CD4-positive, alpha-beta T cell treated with Interleukin-17A for 4 hours (primary cell): ENCODE measurements at places on chromosomes 5 and 9.

DNA sequence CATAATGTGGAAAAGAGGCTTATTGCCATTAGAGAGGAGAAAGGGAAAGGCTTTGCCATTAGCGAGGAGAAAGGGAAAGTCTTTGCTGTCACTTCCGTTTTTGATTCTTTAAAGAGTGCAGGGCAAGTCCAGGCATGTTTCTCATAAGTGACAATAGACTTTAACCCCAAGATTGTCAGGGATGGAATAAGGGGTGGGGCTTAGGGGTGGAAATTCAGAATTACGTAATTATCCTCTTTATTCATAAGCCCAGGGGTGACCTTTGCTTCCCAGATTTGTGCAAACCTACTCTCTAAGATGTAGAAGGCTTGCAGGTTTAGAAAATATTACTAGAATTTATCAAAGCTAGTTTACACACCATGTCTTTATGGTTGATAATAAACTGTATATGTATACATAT lies 2.3 kb upstream of the PLK2 start:
- no peak for DNase-seq

DNA sequence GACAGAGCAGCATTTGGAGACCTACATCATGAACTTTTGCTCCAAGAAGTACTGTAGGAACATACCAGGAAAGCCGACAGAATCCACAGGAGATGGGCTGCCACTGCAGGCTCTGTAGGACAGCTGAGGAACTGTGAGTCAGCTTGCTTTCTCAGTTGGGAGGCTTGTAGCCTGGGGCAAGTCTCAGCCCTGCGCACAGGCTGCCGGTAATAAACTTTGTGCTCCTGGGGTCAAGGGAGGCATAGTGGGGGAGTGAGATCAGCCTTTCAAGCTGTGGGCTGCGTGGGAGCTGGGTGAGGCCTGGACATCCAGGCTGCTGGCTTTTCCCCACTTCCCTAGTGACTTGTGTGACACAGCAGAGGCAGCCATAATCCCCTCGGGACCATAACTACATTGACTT lies 718.0 kb upstream of the CDH10 start:
- DNase-seq: no peak

- DNase-seq: no peak
Measured at GRCh38 chr9:95087659-95088242, 229.8 kb downstream of the FANCC start.

GRCh38 chr9:91659529-91660495 lies 236.2 kb upstream of the NFIL3 start:
- DNase-seq: no peak

GRCh38 chr5:21237461-21237860 lies 1249.5 kb upstream of the CDH18 start:
- DNase-seq: no peak
